NCI-H2081 treated with DMSO at 0.1 percent for 48 hours (cell line): ENCODE measurements at places on chromosomes 5 and 9.

- no peak for DNase-seq
Measured at GRCh38 chr9:14692470-14693250, 572 bp downstream of the ZDHHC21 start.

- DNase-seq: no peak
Measured at GRCh38 chr5:152532714-152533113, 127.6 kb upstream of the NMUR2 start.

DNA sequence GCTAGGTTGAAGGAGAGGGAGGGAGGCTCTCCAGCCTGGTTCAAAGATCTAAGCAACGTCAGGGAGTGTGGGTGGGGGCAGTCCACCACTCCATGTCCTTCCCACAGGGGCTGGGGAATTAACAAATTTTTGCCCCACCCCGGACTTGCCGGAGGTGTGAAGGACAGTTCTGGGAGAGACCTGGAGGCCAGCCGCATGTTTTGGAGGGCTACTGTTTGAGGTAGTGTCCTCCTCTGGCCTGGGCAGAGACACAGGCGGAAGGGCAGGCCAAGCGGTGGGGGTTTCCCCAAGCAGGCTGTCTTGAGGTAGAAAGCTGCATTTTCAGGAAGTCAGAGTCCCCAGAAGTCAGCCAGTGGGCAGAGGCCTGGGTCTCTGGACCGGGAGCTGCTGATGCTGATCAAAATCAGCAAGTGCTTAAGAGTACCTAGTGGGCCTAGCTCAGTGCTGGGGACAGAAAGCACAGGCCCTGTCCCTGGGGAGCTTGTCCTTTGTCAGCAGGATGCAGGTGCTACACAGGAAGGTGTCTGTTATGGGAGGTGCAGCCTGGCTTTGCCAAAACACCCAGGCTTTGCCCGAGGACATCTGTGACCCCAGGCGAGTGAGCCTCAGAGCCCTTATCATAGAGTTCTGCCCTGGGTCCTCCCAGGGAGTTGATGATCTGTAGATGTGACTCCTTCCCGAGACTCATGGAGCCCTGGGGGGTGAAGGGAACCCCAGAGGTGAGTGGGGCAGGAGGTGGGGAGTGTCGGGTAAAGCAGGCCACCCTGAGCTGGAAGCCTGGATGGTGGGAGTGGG lies 18.5 kb downstream of the JADE2 start:
- DNase-seq: no peak

- no peak for DNase-seq
Measured at GRCh38 chr5:93022796-93023447, 558.1 kb downstream of the NR2F1-AS1 start.

DNA sequence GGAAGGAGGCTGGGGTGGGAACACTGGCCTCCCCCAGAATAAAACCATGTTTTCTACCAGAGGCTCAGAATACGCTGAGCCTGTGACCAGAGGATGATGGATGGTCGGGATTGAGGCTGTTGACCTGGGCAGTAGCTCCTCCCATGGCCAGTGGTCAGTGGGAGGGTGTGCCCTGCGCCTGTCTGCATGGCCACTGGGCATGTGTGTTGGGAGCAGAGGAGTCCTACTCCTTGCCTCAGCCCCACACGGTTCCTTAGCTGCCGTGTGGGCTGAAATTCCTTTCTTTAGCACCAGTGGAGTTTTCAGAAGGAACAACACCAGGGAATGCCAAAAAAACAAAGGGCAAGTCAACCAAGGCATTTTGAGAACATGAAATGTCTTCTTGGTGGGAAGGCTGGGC lies 8.5 kb upstream of the RMND5B start:
- DNase-seq: no peak

DNA sequence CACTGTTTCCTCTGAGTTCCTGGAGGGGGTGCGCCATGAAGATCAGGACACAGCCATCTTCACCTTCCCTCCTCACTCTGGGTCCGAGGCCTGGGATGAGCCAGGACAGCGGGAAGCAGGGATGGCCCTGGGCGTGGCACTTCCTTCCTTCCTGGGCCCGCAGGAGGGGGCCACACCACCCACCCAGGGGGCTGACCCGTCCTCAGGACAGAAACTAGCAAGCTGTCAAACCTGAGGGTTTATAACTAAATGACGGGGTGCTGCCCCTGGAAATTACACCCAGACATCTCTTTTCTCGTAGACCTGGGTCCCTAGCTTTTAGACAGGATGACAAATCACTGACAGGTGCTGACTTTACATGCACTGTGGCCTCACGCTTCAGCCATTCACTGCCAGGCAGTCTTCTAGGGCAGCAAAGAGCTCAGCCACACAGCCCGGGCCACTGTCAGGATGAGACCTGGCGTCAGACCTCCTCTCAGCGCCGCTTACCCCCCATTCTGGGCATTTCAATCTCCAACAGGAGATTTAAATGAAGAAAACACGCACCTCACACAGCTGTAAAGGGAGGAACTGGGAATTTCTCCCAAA lies 8.1 kb downstream of the FCN2 start:
- no peak for DNase-seq
